ENCODE measurements at places on chromosomes 5 and 9. TPM values are rescaled to one million over a fixed set of nuclear protein-coding genes. Genes with fewer than 3 reads are reported as not detected.
A peak's percentile ranks its signal among the peaks of the same experiment; 100 is the strongest.

GRCh38 chr5:133343196-133343595 is 269.1 kb downstream of the FSTL4 start:
- DNase-seq: no peak
- no peak overlapping the region for H3K4me3 ChIP-seq
- no peak overlapping the region for H3K27ac ChIP-seq
- no peaks in the 10 kb centered on the region for H3K36me3 ChIP-seq
- H3K4me1 ChIP-seq: no peaks in the 10 kb centered on the region

DNA sequence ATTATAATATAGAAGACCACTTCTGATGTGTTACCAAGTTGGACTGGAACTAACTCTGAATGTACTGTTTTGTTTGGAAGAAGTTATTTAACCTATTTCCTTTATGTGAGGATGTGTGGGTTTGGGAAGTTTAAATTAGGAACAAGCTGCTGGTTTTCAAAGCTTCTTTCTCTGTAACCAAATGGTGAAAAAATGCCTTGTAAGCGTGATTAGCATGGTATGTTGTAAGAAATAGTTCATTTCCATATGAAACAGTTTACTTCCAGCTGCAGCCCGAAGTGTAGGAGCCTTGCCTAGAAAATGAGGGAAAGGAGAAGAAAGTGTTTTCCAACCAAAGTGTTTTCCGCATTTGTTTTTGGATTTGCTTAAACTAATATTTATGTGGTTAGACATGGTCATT is 36.0 kb downstream of the TTC1 start:
- no peak overlapping the region for H3K27ac ChIP-seq
- H3K27me3 ChIP-seq: no peaks in the 10 kb centered on the region
- DNase-seq: no peak
- H3K36me3 ChIP-seq: peaks cover 14% of the 10 kb centered on the region
- H3K4me1 ChIP-seq: no peaks in the 10 kb centered on the region
- H3K4me3 ChIP-seq: no peak overlapping the region

DNA sequence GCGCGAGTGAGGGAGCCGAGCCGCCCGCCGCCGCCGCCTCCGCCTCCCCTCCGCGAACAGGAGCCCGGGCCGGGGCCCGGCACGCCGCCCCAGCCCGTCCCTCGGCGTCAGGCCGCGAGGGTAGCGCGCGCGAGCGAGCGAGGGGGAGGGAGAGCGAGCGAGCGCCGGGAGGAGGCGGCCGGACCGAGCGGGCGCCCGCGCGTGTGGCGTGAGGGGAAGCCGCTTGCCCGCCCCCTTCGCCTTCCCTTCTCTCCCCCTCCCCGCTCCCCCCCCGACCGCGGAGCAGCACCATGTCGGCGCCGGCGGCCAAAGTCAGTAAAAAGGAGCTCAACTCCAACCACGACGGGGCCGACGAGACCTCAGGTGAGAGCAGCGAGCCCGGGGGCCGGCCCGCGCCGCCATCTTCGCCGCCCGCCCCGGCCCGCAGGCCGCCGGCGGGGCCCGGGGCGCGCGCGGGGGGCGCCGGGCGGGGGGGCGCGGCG is 312 bp downstream of the SET start:
- DNase-seq: no peak
- peaks cover 32% of the 10 kb centered on the region for H3K36me3 ChIP-seq
- H3K4me1 ChIP-seq: peaks cover 42% of the 10 kb centered on the region
- H3K27me3 ChIP-seq: no peaks in the 10 kb centered on the region
- peak overlapping the region; percentile 78 for H3K4me3 ChIP-seq

The N4BP3 gene
- total RNA-seq: 1.8 TPM

DNA sequence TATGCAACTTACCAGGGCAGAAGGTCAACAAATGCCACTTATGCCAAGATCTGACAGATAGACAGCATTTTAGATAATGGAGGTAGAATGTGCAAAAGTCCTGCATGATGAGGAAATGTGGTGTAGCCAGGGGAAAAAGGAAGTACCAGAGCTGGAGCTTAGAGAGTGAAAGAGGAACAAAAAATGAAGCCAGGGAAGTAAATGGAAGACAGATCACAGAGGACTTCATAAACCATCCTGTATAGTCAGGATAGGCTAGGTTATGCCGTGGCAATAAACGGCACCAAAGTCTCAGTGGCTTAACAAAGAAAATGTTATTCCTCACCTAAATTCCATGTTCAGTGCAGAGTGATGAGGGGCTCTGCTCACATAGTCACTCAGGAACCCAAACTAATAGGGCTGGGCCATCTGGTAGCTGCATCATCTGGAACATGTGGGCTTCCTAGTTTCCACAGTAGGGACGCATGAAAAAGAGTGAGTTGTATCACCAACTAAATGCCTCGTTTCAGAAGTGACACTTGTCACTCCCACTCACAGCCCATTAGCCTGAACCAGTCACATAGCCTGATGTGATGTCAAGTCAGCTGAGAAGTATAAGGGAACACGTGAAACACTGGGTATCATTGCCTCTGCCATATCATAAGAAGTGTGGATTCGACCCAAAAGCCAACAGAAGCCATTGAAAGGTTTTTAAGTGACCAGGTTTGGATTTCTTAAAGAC is 70.3 kb downstream of the SH3RF2 start:
- peak; percentile 53 for DNase-seq
- no peak overlapping the region for H3K4me3 ChIP-seq
- H3K27ac ChIP-seq: no peak overlapping the region
- no peaks in the 10 kb centered on the region for H3K27me3 ChIP-seq
- no peaks in the 10 kb centered on the region for H3K4me1 ChIP-seq
- H3K36me3 ChIP-seq: no peaks in the 10 kb centered on the region

The TAS2R1 gene
- not detected for total RNA-seq

DNA sequence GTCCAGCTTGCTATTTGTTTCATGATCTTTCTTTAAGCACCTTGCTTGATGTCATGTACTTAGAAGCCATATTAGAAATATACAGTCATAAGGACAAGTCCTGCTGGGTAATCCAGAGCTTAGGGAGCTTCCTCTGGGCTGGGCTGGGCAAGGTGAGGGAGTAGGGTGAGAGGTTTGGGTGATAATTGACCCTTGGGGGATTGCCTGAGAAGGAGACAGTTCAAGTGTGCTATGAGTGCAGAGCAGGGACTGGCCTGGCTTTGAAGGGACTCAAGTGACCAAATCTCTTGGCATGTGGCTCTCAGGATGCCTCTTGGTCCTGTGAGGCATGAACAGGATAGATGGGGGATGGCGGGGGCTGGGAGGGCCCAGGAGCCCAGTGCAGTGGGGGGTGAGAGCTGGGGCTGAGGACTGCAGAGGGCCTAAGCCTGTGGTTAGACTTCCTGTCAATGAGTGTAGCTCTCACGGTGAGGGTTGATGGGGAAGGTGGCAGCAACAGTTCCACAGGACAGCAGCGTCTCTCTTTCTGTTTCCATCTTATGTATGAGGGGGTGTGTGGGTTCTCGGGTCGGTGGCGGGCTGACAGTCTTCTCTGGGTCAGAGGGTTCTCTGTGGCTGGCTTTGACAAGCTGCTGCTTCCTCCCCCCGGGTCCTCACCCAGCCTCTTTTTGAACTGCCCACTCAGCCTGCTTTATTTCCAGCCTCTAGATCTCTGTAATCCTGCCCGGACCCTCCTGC is 53.5 kb downstream of the RGS3 start:
- H3K27ac ChIP-seq: peak overlapping the region; percentile 31
- H3K27me3 ChIP-seq: no peaks in the 10 kb centered on the region
- H3K4me3 ChIP-seq: no peak overlapping the region
- H3K36me3 ChIP-seq: peaks cover 82% of the 10 kb centered on the region

DNA sequence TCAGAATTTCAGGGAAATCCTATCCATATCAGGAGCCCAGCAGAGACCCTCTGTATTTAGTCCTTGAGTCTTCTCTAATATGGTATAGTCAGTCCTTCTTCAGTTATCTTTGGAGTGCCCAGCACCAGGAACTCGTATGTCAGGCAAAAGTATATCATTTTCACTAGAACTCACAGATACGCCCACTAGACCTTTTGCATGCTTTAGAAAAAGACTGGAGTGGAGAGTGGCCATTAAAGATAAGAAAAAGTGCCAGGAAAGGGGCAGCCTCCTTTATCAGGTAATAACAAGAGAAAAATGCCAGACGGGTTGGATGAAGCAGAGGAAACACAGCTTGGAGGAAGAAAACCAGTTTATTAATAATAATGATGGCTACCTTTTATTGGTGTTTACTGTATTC is 63.5 kb downstream of the GPR21 start:
- DNase-seq: no peak
- H3K4me3 ChIP-seq: no peak overlapping the region
- no peaks in the 10 kb centered on the region for H3K4me1 ChIP-seq
- H3K27me3 ChIP-seq: no peaks in the 10 kb centered on the region
- H3K27ac ChIP-seq: no peak overlapping the region

- H3K4me3 ChIP-seq: no peak overlapping the region
- H3K36me3 ChIP-seq: no peaks in the 10 kb centered on the region
- H3K4me1 ChIP-seq: no peaks in the 10 kb centered on the region
- no peak overlapping the region for H3K27ac ChIP-seq
- no peak for DNase-seq
Observed at GRCh38 chr9:72443855-72444254, 77.6 kb upstream of the TMC1 start.

GRCh38 chr5:103600086-103600485 is 37.5 kb upstream of the NUDT12 start:
- DNase-seq: no peak
- H3K27me3 ChIP-seq: no peaks in the 10 kb centered on the region
- H3K36me3 ChIP-seq: no peaks in the 10 kb centered on the region
- H3K4me1 ChIP-seq: no peaks in the 10 kb centered on the region
- H3K4me3 ChIP-seq: no peak overlapping the region

The CDH9 gene
- total RNA-seq: 0.33 TPM

Measured in esophagus muscularis mucosa (tissue), 4 donors.